ENCODE measurements at places on chromosomes 1 and 21.

DNA sequence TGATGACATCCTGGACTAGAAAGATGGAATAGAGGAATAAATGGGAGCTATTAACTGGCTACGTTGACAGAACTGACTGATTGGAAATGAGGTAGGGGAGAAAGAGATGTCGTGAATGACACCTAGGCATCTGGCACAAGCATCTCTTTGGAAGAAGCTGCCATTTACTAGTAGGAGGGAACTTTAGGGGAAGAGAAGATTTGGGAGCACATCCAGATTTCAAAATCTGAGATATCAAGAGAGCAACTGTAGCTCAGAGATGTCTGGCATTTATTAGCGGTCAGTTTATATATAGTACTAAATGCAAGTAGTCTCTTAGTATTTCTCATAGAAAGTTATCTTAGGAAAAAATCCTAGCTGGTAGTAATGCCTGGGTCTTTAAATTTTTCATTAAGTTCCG, 131.9 kb upstream of the C1orf105 start:
- DNase-seq: no peak

DNA sequence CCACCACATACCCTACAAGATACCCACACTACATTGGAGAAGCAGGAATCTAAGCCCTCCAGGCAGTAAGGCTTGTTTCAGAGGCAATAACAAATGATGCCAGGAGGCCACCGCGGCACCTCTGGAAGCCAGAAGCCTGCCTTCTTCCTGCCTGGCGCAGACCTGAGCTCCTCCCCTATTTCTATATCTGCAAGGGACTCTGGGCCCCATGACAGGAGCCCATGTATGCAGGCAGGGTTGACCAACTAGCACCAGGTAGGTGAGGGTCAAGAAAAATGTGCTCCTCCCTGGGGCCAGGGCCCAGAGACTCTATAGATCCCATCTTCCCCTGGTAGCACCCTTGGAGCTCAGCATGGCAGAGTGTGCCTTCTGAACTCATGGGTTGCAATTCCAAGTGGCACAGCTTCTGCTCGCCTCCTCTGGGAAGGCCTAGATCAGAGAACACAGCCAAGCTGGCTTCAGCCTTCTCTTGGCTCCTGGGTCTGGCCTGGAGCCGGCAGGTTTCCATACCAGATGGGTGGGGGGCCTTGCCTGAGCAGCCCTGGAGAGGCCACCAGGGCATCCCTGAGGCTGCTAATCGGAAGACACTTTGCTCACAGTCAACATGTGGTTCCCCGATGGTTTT, 85.1 kb downstream of the STUM start:
- DNase-seq: no peak

DNA sequence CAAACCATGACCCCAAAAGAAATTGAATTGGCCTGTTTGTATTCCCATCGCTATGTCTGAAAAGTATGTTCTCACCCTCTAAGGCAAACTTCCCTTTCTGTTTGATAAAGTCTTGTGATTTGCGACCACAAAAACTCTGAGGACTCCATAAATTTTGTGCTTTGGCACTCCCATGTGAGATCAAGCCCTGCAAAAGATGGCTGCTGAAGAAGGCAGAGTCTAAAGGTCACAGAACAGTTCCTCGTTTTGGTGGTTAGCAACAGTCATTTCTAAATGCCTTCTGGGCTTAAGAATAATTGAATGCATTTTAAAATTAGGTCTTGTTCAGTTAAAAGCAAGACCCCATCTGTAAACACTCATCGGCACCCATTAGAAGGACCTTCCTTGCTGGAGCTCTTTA, 441.6 kb downstream of the OMA1 start:
- DNase-seq: no peak

DNA sequence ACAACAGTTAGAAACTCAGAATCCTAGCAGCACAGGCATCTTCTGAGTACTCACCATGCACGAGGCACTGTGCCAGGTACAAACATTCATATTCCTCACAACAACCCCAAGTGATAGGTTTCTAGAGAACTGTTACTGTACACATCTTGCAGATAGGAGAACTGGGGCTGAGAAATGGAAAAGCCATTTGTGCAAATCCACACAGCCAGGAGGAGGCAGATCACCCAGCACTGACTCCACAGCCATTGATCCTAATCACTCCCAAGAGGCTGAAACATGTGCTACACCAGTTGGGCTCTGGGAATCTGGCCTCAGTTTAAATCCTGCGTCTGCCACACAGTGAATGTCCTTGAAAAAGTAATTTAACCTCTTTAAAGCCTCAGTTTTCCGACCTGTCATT, 151.0 kb downstream of the ST6GALNAC5 start:
- no peak for DNase-seq

GRCh38 chr1:185369786-185370185, 52.7 kb upstream of the IVNS1ABP start:
- DNase-seq: no peak

DNA sequence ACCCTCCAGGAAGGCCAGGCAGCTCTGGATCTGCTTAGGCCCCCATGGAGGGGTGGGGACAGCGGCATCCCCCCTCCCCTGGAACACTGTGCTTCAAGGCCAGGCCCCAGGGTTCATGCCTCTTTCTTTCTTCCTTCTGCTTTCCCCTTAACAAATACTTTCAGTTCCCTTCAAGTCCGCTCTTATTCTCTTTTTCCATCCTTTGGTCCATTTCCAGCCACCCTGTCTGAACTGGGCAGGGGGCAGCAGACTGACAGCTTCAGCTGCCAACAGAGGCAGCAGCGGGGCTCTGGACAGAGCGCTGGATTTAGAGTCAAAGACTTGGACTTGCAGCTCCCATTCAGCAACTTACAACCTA, 1.1 kb upstream of the CD244 start:
- no peak for DNase-seq

GRCh38 chr1:174190691-174191199, 31.4 kb downstream of the RABGAP1L start:
- no peak for DNase-seq

- no peak for DNase-seq
Measured at GRCh38 chr1:53689736-53690326, 49.1 kb downstream of the GLIS1 start.

- no peak for DNase-seq
Measured at GRCh38 chr1:204408074-204408507, 3.5 kb downstream of the PPP1R15B start.

- DNase-seq: no peak
Measured at GRCh38 chr1:20057886-20058420, 12.0 kb upstream of the PLA2G5 start.

- DNase-seq: no peak
Measured at GRCh38 chr1:26887125-26887524, 3.0 kb downstream of the GPN2 start.

- no peak for DNase-seq
Measured at GRCh38 chr1:234955107-234955731, 173.4 kb downstream of the TOMM20 start.

GRCh38 chr1:42998386-42998785, 39.7 kb upstream of the SLC2A1 start:
- no peak for DNase-seq

DNA sequence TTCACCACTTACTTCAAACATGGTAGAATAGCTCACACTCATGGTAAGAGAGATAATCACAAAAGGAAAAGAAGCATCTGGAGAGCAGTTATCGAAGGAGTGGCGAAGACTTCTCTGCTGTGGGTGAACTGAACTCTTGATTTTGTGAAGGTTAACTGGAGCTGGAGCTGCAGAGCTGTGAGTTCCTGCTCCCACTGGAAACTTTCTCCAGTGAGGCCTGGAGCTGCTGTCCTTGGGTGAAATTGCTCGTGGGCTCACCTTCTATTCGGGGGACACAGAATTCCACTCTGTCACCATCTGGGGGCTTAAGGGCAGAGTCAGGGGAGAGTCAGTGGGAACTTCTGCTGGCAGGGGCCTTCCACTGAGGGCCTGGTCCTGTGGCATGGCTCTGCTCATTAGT, 45.9 kb downstream of the MAB21L3 start:
- no peak for DNase-seq

- DNase-seq: peak; percentile 24
Measured at GRCh38 chr1:209590405-209590804, 6.9 kb downstream of the CAMK1G start.

- DNase-seq: no peak
Measured at GRCh38 chr1:229027622-229028182, 243.2 kb upstream of the RAB4A start.

- DNase-seq: peak; percentile 84
Measured at GRCh38 chr1:40438391-40439015, 11.8 kb upstream of the ZFP69B start.

- DNase-seq: no peak
Measured at GRCh38 chr1:109251277-109252166, 2.2 kb downstream of the CELSR2 start.

DNA sequence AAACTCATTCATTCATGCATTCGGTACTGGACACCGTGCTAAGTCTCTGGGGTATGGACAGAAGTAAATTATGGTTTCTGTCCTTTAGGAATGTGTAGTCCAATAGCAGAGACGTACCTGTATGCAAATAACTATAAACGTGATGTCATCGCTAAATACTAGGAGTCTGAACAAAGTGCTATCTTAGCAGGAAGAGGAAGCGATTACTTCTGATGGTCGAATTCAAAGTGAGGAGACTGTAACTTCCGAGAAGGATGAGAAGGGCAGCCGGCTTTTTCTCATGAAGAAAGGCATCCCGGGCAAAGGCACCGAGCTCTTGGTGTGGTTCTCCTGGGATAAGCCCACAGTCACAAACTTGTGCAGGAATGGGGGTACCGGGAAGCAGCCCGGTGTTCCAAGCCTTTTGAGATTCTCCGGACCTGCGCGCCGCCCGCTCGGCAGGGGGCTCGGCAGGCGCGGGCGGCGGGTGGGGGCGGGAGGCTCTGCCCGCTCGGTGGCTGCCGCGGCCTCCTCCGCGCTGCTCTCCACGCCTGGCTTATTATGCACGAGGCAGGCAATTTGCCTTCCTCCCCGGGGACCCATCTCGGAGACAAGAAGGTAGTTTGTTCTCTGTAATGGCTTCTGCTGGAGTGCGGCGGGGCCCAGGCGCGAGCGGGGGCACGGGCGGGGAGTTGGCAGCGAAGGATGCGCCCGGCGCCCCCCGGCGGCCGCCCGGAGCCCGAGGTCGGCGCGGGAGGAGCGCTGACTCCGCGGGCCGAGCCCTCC, 67.5 kb upstream of the CD1D start:
- DNase-seq: no peak

- DNase-seq: no peak
Measured at GRCh38 chr1:197927908-197928665, 10.9 kb downstream of the LHX9 start.

DNA sequence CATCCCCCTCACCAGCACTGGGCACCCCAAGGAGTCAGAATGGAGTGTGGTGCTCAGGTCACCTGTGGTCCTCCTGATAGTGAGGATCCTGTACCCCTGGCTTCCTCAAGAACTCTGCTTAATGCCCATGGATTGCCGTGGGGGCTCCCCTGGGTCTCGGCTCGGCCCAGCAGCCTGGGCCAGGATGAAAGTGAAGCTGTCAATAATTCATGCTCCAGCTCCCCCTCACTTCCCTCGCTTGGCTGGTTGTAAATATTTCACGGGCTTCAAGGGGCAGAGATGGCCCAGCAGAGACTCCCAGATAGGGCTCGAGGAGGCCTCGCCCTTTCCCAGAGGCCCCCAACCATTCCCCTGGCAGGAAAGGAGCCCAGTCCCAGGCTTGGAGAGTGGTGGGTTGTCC, 42.6 kb upstream of the KCNA10 start:
- no peak for DNase-seq

DNA sequence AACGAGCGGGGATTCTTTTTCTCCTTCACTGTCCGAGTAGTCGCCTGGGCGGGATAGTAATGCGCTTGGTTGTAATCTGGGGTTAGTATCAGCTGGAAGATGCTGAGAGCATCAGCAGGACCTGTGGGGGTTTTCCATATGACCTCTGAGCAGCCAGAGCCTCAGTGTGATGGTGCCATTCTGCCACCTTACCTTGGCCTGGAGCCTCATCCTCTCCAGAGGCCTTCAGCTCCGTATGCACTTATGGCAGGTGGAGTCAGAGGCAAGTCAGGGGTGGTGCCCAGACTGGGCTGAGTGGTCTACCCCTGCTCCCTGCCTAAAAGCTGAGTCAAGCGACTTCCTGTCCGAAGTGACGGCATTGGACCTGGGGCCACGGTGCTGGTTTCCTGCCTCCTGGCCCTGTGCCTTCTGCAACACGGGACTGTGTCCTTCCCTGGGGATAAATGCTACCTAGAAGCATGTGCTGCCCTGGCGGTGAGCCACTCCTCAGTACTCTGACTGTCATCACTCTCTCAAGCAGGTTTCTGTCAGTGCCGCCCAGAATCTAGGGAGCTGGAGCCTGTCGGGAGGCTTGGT, 24.7 kb downstream of the TENT5C start:
- no peak for DNase-seq

DNA sequence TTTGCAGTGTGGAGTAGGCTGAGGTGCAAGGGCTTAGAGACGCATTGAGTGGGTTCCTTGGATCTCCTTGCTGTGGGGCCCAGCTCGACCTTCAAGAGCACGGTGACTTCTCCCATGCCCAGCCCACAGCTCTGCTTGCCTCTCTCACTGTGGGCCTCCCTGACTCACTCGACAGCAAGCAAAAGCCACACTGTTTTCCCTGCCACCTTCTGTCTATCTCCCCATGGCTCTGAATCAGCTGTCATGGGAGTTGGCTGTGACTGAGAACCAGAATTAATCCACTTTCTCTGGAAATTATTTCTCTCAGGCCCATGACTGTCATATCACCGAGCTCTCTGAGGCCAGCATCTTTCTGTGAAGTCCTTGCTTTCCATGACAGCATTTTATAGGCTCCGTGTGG, 140.7 kb downstream of the NOS1AP start:
- DNase-seq: no peak

DNA sequence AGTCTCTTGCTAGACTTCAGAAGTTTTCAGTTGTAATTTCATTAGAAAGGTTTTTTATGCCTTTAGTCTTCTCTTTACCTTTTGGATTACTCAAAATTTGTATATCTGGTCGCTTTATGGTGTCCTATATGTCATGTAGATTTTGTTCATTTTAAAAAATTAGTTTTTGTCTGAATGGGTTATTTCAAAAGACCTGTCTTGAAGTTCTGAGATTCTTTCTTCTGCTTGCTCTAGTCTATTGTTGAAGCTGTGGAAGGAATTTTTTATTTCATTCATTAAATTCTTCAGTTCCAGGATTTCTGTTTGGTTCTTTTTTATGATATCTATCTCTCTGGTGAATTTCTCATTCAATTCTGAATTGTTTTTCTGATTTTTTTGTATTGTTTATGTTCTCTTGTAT, 46.5 kb upstream of the GCLM start:
- no peak for DNase-seq

DNA sequence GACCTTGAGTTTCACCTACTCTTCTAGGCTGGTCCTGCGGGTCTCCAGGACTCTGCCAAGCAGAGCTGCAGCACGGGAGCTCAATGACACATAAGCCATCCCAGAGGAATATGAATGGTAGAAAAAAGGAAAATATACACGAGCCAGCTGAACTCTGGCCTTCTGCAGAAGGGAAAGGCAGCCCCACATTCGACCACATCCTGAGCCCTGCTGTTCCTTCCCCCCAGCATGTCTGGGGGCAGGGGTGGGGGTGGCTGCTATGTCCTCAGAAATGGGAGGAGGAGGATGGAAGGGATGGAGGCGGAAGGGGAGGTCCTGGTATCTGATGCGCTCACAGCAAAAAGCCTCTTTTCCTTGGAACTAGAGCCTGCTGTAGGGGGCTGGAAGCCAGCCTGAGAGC, 12.1 kb upstream of the KDF1 start:
- no peak for DNase-seq
